ENCODE measurements at places on chromosomes 5 and 9.

DNA sequence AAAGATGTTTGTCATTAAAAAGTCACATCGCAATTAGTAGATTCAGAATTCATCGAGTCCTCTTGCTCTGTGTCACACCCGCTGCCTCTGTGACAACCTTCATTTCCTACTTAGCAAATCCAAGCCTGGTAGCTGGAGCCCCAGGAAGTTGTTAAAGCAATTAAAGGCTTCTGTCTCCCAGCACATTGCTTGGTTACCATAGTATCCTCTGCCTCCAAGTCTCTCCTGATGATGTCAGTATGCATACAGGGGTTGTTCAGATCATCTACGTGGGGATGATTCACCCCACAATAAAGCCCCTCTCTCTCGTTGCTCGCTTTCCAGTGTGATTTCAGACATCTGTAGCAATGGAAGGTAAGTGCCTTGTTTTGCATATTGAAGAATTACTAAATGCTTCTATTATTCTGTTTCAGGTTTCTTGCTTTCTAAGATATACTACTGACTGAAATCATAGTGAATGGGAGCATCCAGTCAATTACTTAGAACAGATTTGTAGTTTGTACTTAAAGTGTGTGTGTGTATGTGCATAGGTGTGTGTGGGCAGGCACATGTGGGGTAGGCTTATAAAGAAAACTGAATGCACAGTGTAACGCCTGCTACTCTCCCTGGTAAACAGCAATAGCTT, 52.9 kb downstream of the PAM start:
- peak; percentile 68 for DNase-seq

GRCh38 chr9:134891713-134892112, 11.1 kb downstream of the FCN2 start:
- no peak for DNase-seq

DNA sequence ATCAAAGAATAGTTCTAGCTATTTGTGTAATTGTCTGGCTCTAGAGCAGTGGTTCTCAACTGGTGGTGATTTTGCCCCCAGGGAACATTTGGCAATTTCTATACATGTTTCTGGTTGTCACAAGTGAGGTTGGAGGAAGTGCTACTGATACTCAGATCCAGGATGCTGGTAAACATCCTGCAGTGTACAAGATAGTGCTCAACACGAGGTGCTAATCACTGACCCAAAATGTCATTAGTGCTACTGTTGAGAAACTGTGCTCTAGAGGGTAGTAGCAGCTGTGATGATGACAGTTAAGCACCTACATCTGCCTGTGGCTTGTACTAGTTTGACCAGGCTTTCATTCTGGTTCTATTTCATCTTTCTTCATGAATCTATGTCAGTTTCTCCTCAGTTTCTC, 22.1 kb downstream of the LRRC19 start:
- DNase-seq = no peak

DNA sequence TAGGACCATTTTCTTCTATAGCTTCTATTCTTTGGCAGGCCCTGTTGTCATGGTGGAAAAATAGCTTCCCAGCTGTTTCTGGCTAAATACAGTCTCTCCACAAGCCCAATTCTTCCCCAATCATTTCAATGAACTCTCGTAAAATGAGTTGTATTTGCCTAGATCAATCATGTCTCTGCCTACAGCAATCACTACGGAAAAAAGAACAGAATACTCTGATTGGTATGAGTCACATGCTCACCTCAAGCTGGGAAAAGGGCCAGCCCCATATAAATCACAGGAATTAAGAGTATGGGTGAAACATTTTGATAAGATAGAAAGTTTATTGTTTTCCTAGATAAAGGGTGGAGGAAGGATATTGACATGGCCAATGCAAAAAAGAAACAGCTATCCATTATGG, 711.4 kb downstream of the EFNA5 start:
- no peak for DNase-seq

GRCh38 chr5:14123974-14124482, 19.1 kb upstream of the TRIO start:
- DNase-seq = no peak

DNA sequence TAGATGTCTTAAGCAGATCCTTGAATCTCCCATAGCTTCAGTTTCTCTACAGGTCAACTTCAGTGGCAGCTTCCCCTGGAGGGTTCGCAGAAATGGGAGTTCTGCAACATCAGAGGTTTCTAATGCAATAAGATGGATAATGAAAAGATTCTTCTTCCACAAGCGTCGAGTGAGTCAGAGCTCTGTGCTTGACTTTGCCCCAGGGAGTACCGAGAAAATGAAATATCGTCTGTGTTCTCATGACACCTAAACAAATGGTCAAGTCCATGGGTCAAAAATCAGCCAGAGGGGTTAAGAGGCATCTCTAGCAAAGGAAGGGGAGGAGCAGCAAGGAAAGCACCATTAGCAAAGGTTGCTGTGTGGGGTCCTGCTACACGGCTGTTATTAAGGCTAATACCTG, 3.2 kb upstream of the ADRA1B start:
- peak; percentile 75 for DNase-seq

GRCh38 chr9:20504930-20505329, 117.4 kb downstream of the MLLT3 start:
- no peak for DNase-seq

- no peak for DNase-seq
Observed at GRCh38 chr9:3508521-3509291, 17.1 kb downstream of the RFX3 start.

DNA sequence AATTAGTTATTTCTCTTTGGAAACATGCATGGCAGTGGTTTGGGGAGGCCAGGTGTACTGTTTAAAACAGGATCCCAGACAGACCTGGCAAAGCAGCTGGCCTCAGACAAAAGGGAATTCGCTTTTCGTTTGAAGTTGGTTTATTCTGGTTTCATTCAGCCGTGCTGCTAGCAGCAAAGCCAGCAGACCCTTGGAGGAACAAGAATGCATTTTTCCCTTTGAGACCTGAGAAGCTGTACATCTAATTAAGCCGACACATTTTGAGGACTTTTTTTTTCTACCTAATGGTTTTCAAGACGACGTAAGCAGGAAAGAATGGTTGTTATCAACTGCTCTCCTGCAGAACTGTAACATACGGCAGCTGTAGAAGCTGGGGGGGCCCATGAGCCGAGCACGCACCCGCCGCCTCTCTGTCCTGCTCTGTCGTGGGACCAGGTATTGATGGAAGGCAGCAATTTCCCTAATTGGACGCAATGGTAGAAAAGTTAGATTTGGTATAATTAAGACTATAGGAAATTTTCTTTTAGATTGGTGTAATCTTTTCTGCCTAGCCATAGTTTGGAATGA, 13.6 kb downstream of the PLEKHG4B start:
- DNase-seq = no peak

DNA sequence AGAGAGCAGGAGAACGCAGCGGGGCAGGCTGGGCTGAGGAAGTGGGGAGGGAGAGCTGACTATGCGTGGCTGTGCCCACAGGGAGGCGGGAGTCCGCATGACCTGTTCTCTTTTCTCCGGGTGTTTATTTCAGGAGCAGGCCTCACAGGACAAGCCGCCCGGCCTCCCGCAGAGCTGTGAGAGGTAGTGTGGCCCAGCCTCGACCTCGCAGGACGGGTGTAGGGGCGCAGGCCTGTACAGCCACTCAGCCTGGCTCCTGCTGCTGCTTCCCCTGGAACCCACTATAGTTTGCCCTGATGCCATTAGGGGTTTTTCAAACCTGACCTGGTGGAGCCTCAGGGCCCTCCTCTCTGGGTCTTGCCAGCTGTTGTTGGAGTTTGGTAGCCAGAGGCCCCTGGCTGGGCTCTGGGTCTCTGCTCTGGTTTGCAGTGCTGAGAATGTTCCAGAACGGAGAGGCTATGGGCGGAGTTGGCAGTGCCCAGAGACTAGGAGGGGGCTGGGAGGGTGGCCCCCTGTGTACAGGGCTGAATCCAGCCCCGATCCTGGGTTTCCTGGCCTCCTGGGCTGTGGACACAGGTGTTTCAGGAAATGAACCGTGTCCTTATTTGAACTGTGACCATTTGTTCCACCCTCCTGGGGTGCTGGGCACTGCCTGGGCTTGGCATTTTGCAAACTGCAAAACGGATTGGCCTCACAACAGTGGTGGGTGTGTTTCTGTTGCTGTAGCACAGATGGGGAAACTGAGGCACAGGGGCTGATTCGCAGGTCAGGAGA, 78.8 kb downstream of the WNK2 start:
- no peak for DNase-seq

DNA sequence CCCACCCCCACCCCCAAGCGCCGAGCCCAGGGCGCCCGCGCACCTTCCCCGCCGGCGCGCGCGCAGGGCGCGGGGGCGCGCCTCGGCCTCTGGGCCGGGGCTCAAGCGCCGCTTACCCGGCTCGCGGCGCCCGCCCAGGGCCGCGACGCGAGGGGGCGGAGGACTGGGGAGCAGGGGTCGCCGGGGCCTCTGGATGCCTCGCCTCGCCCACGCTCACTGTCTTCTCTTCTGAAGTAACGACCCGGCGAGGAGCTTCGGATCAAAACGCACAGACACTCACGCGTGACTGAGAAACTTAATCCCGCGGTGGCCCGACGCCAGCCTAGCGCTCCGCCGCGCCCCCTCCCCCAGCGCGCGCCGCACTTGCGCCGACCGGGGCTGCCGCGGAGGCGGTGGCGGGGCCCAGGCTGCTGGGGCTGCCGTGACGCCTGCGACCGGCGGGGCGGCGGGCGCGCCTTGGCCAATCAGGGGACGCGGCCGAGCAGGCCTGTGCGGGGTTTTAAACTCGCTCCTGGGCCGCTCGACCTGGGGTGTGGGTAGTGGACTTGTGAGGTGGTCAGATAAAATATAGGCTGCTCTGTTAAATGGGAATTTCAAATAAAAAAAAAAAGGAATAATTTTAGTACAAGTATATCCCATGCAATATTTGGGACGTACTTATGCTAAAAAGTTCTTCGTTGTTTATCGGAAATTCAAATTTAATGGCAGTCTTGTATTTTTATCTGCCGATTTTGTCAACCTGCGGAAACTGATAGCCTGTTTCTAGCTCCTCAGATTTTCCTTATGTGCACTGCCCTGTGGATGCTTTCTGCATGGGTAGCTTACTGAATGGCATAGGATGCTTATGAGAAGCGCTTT, at the start of gene MPDZ:
TSS of gene MPDZ (minus strand) at position 409 of the 858 bp plus-strand sequence. CDS start 29,377 bp downstream, outside the sequence.
- DNase-seq = peak; percentile 46

DNA sequence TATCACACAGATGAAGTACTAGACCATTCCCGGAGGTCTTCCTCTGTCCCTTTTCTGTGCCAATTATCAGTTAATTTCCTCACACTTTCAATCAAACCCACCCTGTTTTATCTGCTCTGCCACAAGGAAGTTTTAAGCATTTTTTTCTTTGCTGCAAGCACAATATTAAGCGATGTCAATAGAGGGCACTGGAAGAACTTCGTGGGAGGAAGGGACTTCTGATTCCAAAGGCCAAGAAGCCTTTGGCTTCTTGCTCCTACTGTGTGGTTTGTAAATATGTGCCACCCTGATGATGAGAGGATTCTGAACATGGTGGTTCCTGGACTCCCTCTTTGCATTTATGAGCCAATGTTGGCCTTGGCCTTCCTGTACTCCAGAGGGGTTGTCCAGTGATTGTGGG, 1712.5 kb upstream of the C9orf72 start:
- DNase-seq = no peak

- no peak for DNase-seq
Observed at GRCh38 chr5:67887748-67888161, 327.8 kb upstream of the PIK3R1 start.

- peak; percentile 80 for DNase-seq
Observed at GRCh38 chr9:33159777-33160127, 7.4 kb downstream of the B4GALT1 start.

DNA sequence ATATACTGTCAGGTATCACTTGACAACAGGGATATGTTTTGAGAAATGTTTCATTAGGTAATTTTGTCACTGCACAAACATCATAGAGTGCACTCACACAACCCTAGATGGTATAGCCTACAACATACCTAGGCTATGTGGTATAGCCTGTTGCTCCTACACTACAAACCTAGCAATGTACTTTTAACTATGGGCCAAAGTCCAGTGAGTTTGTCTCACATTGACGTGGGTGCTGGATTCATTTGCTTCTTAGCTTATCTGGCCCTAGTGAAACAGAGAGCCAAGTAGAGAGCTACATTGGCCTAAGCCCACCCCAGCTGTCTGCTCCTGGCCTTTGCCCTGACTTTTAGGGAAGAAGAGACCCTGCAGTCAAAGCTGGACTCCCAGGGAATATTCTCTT, 180.7 kb upstream of the EGFLAM start:
- DNase-seq = no peak

DNA sequence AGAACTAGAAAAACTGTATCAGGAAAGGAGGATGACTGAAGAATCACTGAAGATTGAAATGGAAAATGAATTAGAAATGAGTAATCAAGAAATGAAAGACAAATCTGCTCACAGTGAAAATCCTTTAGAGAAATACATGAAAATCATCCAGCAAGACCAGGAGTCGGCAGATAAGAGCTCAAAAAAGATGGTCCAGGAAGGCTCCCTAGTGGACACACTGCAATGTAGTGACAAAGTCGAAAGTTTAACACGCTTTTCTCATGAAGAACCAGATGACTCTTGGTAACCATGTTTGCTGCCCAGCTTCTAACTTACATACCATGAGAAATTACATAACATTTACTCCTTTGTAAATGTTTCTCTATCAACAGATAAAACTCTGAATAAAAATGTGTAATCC, 37.1 kb downstream of the CPLANE1 start:
- no peak for DNase-seq

GRCh38 chr5:65359981-65360380, 121.7 kb downstream of the ADAMTS6 start:
- DNase-seq = no peak

- peak; percentile 6 for DNase-seq
Observed at GRCh38 chr5:67156976-67157583, 39.5 kb downstream of the CD180 start.

GRCh38 chr5:6567835-6568234, 65.0 kb downstream of the NSUN2 start:
- no peak for DNase-seq

- DNase-seq = peak; percentile 60
Observed at GRCh38 chr5:151126199-151126645, 31.4 kb downstream of the ANXA6 start.

Measured in HFFc6 (cell line).